Iris pigment epithelial cell (primary cell): ENCODE measurements at places on chromosomes 1 and 21.

DNA sequence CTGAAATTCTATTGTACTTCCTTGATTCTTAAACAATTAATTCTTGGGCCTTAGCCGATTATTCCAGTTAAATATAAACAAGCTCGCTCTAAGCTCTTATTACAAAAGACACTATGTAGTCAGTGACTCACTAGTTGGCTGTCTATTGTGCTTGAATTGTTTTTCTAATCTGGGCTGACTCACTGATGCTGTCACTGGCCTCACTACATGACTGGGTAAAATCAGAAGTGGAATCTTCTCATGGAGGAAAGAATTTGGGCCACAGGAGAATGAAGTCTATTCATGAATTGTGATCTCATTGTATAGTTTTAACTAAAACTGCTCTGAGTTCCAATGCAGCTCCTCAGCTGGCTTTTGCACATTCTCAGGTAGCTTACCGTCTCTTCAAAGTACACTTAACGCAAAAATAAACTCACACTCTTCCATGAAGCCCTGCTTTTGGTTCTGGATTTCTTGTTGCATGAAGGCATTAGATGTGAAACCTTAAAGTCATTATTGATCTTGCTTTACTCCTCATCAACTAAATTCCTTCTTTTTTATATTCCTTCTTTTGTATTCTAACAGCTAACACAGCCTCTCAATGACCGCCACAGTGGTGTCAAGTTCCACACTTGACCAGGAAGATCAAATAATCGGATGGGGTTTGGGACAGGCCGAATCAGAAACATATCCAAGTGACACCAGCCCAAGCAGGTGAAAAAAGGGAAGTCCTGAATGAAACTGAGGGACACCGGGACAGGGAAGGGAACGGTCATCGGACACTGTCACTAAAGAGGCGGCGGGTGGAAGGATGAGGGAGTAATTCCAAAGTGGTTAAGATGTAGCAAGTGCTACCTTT lies 80.9 kb upstream of the LBR start:
- DNase-seq, result peak; percentile 99

- DNase-seq, result no peak
Observed at GRCh38 chr21:34022627-34023335, 50.6 kb upstream of the MRPS6 start.

DNA sequence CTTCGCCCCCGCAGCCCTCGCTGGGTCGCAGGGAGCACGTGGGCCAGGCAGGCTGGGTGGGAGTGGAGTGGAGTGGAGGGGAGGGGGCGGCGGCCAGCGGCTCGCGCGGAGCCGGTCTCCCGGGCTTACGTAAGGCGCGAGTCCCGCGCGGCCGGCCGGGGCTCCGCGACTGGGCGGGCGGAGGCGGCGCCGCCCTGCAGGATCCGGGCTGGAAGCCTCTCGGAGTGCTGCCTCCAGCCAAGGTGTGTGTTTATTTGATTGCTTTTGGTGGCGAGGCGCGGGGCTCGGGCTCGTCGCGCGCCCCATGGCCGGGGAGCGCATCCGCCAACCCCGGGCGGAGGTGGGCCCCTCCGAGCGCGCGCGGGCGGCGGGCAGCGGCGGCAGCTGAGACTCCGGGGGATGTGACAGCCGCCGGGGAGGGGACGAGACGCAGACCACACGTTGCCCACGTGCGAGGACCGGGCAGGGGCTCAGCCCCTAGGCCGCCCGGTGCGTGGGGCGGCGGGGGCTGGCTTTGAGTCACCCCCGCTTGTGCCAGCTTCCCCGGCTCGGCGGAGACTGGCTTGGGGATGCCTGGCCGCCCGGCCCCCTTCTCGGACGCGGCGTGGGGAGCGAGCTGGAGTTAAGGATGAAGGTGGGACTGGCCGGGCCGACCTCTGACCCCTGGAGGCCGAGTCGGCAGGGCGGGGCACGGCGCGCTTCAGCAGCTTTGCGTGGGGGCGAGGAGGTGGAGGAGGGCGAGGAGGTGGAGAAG lies 402 bp upstream of the AK4 start:
- peak; percentile 35 for DNase-seq

DNA sequence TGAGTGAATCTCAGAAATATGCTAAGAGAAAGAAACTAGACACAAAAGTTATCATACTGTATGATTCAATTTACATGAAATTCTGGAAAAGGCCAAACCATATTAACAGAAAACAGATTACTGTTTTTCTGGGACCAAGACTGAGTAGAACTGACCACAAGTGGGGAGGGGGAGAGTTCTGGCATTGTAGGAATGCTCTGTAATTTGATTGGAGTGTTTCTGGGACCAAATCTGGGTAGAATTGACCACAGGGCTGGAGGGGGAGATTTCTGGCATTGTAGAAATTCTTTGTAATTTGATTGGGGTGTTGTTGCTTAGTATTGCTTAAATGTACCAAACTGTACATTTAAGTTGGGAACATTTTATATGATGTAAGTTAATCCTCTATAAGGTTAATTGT lies 3.4 kb upstream of the OR10K1 start:
- no peak for DNase-seq

- no peak for DNase-seq
Observed at GRCh38 chr1:58392083-58392482, 154.4 kb downstream of the OMA1 start.

DNA sequence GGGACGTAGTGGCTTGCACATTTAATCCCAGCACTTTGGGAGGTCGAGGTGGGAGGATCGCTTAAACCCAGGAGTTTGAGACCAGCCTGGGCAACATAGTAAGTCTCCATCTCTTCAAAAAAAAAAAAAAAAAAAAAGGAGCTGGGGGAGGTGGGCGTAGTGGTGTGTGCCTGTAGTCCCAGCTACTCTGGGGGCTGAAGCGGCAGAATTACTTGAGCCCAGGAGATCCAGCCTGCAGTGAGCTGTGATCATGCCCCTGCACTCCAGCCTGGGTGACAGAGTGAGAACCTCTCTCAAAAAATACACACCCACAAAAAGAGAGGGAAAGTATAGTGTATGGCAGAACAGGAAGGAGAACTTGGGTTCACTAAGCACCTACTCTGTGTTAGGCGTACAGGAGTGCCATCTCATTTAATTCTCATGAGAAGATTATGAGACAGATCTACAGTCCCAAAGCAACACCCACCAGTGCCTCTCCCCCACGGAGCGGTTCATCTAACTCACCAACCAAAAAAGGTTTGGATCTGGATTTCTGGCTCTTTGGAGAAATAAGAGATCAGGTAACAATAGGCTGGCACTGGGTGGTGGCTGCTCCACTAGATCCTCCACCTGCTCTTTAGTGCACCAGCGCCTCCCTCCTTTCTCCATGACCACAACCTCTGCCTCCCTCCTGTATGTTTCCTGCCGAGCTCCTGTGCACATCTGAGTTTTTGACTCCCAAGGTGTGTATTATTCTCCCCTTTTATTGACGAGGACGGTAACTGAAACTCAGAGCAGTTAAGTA lies 1.4 kb upstream of the TRAF5 start:
- DNase-seq, result no peak

- peak; percentile 84 for DNase-seq
Observed at GRCh38 chr21:43333298-43334062, 93.5 kb downstream of the SIK1 start.

GRCh38 chr21:14995226-14995625 lies 69.6 kb downstream of the NRIP1 start:
- no peak for DNase-seq

DNA sequence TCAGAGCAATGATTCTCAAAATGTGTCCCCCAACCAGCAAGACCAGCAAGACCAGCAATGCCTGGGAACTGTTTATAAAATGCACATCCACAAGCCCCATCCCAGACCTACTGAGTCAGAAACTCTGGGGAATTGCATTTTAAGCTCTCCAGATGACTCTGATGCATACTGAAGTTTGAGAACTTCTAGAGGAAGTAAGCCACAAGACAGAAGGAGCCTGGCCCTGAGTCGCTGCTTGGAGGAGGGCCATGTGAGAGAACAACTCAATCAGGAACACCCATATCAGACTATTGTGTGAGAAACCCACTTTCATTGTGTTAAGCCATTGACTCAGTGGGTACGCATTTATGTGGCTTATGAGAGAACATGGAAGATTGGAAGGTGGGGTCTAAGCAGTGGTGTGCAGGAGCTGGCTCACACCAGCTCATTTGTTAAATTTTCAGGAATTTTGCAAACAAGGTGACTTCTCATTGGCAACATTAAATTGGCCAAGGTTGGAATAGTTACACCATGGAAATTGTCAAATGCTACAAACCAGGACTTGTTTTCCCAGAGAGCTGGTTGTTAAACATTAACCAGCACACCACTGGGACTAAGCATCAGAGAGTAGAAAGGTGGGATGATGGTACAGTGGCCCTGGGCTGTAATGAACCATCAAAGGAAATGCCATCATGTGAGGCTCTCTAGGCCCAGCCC lies 38.9 kb downstream of the ATP1A1 start:
- DNase-seq, result peak; percentile 48

DNA sequence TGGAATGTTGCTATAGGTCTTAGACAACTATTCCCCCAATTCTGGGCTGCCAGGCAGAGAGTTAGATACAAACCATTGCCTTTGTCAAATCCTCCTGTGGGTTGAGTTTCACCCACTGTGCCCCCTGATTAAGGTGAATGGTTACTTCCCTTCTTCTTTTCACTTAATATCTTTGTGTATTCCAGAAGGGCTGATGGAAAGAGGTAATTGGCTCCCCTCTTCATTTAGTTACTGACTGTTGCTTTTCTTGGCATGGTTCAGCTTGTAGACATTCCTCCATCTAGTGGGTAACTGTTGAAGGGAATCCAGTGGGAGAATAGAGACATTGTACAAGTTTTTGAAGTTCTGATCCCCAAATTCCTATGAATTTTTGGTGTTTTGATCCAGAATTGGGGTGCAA lies 43.8 kb upstream of the MACF1 start:
- no peak for DNase-seq

DNA sequence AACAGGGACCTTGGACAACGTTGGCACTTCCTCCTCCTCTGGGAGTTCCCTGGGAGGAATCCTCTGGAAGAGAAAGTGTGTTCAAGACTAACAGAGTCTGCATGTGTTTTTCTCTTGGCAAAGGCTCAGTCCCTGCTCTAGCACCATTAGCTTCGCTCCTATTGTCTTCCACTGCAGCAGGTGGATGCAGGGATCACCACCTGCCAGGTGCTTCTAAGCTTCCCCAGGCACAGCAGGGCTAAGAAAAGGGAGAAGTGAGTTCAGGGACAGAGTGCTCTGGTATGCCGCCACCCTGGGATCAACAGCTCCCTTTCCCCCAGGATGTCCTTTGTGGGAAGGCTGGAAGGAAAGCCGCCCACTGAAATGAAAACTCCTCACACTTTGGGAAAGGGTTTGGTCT lies 43.9 kb upstream of the IL20 start:
- DNase-seq, result no peak

- no peak for DNase-seq
Observed at GRCh38 chr1:1353389-1354151, 4.4 kb upstream of the DVL1 start.

DNA sequence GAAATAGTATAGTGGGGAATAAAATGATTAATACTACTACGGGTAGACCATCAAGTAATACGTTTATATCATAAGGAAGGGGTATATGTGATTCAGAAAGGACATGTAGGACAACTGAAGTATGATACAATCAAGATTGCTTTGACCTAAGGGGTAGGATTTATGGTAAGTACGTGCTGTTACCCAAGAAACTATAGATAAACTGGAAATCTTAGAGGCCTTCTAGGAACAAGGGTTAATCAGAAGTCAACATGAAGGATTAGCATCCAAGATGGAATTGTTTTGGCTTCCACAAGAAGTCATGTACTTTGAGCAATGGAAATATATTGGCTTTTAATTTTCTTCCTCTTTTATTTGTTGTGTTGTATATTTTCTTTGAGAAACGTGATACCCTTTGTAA lies 13.2 kb upstream of the ZMYM4 start:
- DNase-seq, result no peak

- DNase-seq, result peak; percentile 87
Observed at GRCh38 chr1:22024485-22025367, 23.3 kb downstream of the CELA3A start.

DNA sequence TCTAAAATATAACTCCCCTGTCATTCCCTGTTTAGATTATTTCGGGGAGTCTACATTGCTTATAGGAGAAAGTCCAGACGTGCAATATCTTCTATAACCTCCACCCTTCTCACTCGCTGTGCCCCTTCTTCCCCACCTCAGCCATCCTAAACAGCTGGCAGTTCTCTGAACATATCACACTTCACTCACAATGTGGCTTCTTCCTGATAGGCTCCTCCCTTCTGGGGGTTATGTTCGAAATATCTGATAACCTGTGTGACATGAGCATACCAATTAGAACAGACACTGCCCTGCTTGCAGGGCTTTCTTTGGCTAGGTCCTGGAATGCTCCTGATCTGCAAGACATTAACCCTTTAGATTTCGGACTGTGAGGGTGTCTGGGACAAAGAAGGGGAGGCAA lies 274.6 kb downstream of the NFIA start:
- no peak for DNase-seq

DNA sequence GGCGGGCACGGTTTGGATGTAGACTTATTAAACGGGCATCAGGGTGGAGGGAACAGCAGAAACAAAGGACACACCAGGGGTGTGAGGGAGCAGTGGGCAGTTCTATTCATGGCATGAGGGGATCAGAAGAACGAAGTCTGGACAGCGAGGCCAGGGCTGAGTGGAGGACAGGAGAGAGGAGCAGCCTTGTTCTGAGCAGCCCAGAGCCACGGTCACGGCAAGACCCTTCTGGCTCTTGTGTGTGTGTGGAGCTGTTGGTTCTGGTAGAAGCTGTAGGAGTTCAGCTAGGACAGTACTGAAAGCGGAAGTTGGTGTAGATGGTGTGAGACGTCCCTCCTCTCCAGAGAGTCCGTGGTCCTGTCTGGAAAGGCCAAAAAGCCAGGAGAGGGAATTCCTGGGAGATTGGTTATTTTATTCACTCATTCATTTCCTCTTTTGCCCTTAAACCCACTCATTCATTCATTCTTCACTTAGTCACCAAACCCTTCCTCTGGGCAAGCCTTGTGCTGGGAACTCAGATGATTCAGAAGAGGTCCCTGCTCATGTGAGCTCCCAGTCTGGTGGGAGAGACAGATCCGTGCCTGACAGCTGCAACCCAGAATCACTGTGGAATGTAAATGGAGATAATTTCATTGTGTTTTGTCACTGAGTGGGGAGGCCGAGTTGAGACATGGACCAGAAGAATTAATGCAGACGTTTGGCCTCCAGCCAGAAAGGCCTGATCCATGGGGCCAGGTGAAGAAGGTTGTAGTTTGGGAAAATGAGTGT lies 4.1 kb upstream of the ACOT11 start:
- peak; percentile 45 for DNase-seq

- DNase-seq, result peak; percentile 96
Observed at GRCh38 chr1:149927563-149928400, at the start of gene SF3B4. Gene SF3B4, minus strand, starts transcription at chr1:149927803. Its CDS starts 44 bp downstream, at chr1:149927759.

- no peak for DNase-seq
Observed at GRCh38 chr1:223405507-223405906, 12.3 kb downstream of the CCDC185 start.
